ENCODE measurements at places on chromosomes 7 and 10. TPM values are rescaled to one million over a fixed set of nuclear protein-coding genes. Genes with fewer than 3 reads are reported as not detected.

MCM10 gene
- 7.0 TPM for total RNA-seq

GRM3 gene
- total RNA-seq, result not detected

SPDYE1 gene
- not detected for total RNA-seq

HOXA10 gene
- total RNA-seq, result not detected

ENKUR gene
- total RNA-seq, result not detected

DNA sequence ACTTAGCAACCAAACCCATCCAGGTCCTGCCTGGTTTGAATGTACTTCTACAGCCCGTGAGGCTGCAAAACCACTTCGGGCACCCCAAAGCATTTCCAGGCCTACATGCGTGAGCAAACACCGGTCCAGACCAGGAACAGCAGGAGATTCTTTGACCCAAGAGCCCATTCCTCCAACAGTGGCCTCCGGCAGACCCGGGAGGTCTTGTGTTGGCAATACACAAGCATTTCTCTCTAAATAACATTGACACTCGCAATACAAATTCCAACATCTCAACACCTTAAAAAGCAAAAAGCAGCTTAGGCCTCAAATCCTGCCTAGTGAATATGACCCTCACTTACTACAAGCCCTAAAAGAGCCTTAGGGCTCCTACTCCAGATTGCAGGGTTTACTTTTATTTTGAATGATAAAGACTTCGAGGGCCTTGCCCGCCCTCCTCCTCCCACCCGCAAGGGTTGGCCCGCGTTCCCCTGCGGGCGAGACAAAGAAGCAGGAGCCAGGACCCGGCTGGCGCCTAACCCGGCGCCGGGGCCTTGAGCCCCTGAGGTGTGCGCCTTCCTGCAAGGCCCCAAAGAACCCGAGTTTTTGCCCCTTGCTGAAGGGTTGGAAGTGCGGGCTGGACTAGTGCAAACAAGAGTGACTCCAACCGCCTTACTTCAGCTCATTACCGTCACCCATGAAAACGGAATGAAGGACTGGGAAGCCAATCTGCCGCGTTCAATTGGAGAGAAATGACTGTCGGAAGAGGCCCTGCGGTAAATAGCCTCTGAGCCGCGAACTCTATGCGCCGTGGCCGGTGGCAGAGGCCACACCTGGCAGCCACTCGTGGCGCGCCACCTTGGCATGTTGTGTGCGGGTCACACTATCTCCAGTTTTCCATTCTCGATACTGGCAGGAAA, 3.4 kb upstream of the DLX6 start:
- no peak for DNase-seq

DNA sequence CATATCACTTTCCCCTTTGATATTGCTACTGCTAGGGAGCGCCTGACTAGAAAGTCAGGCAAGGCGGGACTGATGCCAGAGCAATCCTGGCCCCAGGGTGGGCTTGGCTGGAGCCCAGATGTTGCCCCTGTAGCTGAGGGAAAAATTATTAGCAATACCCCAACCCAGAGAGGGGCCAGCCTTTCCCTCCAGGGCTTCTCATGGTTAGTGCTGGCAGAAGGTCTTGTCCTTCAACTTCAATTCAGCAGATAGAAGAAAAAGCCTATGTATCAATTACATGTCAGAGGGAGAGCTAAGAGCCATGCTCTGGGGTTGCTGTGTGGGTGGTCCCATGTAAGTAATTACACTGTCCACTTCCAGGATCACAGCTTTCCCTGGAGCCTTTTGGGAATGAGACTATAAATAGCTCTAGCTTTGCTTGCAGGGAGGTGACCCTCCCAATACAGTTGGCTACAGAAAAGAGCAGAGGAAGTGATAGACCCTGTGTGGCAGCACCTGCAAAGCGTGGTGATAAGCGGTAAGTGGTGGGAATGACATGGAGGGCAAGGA, 579.1 kb downstream of the CCSER2 start:
- no peak for DNase-seq

- no peak for DNase-seq
Measured at GRCh38 chr7:45606931-45607330, 32.8 kb downstream of the ADCY1 start.

- no peak for DNase-seq
Measured at GRCh38 chr7:47659664-47660462, 78.0 kb upstream of the TNS3 start.

DNA sequence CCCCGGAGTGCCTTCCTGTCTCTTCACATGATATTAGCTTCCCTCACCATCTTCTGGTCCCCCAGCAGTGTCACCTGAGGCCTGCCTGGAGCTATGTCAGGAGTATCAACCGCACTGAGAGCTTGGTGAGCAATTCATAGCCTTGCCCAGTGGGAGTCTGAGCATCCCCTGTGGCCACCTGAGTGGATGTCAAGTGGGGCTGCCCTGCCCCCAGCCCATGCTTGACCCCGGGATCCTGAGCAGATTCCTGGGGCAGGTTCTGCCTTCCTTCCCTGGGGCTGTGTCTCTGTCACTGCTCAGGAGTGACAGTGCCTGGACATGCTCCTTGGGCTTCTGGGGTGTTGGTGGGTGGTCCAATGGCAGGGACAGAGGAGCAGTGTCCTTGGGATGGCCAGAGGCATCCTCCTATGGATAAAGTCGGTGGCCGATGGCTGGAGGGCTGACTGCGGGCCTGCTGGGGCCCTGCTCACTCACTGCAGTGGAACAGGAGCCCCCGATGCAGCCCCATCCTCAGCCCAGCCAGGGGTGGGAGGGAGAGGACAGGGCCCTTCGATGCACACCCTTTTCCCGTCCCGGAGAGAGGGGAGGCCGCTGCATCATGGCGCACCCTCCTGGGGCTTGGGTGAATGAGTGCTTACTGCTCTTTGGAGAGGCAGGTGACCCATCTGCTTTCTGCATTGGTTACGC, 95.7 kb downstream of the BMS1 start:
- DNase-seq, result no peak

DNA sequence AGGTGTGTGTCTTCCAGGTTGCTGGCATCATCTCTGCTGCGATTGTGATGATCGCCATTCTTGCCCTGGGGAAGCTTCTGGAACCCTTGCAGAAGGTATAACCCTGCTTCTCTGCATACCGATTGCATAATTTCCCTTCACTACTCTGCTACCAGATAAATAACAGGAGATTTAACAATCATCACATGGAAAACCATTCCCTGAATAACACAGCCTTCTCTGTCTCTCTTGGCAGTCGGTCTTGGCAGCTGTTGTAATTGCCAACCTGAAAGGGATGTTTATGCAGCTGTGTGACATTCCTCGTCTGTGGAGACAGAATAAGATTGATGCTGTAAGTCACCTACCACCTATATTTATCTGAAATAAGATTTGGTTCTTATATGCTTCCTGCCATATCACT, 33.8 kb downstream of the SLC26A4 start:
- no peak for DNase-seq

GRCh38 chr10:124820121-124820520, 18.5 kb downstream of the ABRAXAS2 start:
- DNase-seq, result no peak

DNA sequence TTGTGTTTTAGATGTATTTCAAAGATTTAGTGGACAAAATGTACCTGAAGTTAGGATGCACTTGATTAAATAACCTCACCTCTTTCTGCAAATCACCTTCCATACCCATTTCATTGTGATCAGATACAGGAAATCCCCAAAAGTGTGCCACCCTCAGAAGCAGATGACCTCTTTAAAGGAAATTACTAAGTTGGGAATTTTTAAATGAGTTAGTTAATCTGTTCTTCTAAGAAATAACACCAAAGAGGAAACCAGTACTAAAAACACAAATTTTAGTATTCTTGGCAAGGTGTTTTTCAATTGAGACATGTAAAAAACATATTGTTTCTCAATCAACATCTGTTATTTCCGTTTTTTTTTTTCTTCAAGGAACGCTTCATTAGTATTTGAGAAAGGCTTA, 4.6 kb upstream of the SEMA3A start:
- DNase-seq, result no peak

DNA sequence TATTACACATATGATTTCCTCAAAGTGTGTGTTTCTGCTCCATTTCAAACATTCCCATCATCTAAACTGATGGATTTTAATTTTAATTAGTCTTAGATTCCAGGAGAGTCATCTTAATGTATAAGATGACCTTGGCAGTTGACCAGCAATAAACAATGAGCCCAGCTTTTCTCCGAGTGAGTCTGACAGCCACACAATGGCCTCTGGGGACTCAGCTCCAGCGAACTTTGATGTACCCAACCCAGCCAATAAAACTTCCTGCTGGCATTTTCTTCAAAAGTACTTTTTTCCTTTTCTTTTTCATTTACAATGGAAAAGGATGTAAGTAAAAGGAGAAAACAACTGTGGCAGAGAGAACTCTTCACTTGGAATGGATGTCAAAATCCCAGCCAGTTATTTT, 139.1 kb upstream of the CTBP2 start:
- DNase-seq, result no peak

DNA sequence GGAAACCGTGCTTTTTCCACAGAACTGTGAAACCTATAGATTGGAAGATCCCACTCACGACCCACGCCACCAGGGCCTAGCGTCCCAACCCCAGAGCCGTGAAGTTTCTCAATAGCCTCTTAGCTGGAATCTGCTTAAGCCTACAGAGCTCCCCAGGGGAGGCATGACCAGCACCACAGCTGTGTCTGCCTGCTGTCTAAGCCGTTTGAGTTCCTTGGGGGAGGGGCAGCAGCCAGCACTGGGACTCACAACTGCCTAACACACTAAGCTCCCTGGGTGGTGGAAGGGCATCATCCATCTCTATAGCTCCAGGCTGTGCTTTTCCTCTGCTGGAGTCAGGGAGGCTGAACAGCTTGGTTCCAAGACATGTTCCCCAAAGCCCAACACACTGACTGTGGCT, 26.0 kb upstream of the TMEM140 start:
- DNase-seq, result no peak

- no peak for DNase-seq
Measured at GRCh38 chr10:30192846-30193608, 133.6 kb upstream of the JCAD start.

GRCh38 chr7:155807789-155808548, 4.3 kb downstream of the SHH start:
- no peak for DNase-seq

DNA sequence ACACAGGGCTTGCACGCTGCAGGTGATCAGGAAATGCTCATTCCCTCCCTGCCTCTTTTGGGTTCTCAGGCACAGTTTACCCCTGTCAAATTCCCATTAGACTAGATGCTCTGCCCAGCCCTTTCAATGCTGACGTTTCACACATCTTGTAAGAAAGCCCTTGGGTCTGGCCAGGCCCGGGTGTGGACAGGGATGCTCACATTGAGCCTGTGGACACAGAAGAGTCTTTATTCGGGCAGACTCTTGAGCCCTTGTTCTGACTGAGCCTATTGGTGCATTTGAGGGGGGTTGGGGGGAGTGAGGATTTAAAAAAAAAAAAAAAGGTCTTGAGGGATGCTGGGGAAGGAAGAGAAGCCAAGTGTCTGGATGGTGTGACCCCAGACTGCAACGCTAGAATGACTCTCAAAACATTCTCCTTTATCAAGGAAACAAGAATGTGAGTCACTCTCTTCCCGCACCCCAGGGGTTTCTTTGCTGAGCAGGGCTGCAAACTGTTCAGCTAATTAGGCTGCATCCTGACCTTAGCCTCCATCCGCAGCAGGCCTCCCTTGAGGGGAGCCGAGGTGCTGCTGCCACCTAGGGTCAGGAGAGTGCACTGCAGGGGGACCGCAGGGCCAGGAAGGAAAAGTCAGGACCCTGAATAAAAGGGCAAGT, 53.6 kb upstream of the TMEM72 start:
- DNase-seq, result peak; percentile 84

GRCh38 chr10:123640016-123640535, 26.1 kb upstream of the GPR26 start:
- DNase-seq, result no peak

DNA sequence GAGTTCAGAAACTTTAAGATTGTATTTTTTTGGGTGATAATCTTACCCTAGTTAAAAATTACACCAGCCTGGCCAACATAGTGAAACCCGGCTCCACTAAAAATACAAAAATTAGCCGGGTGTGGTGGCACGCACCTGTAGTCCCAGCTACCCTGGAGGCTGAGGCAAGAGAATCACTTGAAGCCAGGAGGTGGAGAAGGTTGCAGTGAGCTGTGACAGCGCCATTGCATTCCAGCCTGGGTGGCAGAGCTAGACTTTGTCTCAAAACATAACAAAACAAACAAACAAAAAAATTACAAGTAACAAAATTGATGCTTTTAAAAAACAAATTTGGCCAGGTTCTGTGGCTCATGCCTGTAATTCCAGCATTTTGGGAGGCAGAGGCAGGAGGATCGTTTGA, 76.7 kb downstream of the ANKRD61 start:
- DNase-seq, result no peak

DNA sequence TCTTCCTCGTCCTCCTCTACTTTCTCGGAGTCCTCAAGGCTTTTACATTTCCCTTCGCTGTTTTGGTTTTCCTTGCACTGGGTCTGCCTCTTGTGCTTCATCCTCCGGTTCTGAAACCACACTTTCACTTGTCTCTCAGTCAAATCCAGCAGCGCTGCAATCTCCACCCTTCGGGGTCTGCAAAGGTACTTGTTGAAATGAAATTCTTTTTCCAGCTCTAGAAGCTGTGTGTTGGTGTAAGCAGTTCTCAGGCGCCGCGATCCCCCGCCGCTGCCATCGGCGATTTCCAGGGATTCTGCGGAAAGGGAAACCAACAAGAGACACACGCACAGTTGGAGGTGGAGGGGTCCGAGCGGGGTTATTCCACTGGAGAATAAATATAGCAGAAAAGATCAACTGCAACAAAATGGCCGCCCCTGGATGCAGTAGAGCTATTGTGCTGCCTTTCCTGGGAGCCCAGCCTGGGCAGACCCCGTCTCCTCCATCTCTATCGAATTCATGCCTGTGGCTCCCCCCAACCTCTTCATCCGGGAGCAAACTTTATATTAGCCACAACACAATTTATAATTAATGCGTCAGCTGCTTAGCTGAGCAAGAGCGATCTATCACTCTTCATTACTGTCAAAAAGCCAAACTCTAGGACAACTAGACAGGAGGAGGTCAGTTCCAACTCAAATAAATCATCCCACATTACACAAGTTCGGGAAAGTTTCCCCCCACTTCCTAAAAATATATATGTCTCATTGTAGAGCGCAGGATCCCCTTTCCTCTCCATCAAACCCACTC, 1.1 kb downstream of the HOXA2 start:
- no peak for DNase-seq

DNA sequence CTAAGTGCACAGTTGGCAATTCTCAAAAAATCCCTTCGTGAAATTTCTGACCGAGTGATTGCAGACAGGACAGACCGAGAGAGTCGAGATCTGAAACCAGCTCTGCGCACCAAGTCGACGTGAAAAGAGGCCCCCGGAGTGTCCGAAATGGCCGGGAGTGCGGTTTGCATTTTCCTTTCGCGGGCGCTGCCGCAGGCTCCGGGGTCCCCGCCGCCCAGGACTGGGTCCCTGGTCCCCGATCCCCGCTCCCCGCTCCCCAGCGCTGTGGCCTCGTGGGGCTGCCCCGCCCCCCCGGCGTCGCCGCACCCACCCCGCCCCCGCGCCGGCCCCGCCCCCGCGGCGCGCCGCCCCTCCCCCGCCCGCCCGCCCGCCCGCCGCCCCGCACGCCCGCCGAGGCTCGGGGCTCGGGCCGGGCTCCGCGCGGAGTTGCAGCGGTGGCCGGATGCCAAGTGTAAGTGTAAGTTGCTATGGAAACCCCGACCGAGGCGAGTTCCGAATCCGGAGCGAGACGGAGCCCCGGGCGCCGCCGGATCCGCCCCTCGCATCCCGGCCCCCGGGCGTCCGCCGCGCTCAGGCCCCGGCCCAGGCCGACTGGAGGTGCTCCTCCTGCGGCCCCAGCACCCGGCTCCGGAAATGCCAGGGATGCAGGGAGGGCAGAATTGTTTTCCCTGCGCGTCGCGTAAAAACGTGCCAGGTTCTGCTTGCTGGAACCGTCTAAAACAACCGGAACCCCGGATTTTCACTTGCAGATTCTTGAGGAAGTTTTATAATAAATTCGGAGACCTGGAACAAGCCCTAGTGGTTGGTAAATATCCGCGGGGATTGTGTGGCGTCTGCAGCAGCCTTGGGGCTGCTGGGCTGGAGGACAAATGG, 4.6 kb downstream of the BMI1 start:
- DNase-seq, result peak; percentile 67

All from Karpas-422 (cell line).